ENCODE measurements at places on chromosomes 2 and 18.

- DNase-seq: no peak
Measured at GRCh38 chr18:2537296-2537695, 34.0 kb downstream of the METTL4 start.

DNA sequence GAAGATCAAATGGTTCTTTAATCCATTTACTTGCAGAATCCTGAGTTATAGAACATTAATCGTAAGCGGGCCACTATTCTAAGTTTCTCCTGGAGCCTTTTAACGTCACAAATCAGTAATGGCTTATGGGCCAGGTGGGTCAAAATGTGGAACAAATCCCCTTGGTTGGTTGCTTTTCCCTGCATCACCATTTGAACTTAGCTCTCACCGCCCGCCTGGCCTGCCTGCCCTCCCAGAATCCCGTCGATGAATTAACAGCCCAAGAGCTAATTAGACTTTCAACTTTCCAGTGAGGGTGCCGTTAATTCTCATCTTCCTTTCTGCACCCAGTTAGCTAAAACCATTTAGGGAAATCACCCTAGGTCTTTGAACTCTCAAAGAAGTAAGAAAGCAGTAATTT is 205.5 kb downstream of the RNF152 start:
- no peak for DNase-seq

DNA sequence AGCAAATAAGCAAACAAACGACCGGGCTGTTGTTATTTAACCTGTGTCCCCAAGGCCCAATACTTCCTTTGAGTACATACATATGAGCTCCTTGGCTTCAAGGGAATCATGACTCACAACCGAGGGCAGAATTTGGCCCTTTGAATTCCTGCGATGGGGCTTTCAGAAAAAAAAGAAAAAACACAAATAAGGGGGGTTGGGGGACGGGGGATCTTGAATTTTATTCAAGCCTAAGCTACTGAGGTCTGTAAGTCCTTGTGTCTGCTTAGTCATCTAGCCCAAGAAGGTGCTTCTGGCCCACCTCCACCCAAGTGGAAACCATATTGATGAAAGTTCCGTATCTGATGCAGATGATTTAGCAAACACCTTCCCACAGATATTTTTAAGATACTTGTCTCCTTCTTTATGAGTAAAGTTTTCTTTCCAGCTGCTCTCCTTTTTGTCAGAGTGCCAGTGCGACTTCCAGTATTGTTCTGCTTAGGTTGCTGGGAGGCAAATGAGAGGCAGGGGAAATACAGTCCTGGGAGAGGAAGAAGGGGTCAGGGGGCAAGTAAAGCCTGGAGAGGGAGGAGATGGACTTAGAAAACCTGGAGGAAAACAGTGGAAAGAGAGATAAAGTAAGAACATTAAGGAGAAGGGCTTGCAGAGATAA is 169.6 kb downstream of the ZEB2 start:
- no peak for DNase-seq

DNA sequence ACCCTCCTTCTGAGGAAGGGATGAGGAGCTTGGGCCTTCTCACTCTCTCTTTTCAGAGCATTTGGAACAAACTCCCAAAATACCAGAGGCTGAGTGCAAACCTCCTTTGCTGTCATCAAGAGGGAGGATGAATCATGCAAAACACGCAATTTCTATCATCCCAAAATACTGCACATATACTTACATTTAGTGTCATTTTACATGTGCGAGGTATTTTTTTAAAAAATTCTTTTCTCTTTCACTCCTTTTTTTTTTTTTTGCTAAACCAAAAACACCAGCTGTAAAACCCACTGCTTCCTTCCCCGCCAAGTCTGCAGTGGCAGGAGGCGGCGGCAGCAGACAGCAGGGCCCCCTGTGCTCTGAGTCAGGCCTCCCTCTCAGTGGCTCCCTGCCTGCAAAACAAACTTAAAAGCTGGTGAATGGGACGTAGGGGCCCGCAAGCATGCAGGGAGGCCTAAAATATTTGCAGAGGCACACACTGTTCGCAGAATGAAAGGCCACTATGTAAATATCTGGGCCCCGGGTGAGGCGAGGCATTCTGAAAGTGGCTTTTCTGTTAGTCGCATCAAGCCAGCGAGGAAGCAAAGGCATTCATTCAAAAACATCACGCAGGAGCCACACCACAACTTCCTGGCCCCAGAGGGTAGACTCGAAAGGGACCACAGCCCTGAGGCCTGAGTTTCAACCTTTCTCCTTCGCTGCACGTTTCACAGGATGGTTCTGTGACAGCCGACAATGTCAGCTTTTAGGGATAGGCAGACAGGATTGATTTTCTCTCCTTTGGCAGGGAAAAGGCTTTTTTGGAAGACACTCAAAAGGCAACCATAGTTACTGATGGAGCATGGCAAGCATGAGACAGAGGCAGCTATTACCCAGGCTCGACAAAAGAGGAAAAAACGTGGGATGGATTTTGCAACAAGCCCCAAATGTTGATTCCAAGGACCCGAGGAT is 73.4 kb downstream of the ACTR2 start:
- peak; percentile 46 for DNase-seq

DNA sequence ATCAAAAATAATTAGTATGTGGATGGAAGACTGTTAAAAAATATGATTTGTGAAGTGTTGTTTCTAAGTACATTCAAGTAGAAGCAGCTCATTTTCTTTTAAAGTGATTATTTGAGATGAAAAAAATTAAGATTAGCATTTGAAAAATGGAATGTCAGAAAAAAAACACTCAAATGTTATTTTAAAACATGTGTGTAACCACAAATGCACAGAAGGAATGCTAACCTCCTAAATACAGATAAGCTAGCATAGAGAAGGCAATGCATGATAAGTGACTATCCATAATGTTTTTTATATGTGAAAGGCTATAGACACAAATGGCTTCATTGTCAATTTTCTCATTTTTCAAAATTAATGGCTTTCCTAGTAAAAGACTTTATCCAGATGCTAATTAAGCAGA is 198.9 kb downstream of the NYAP2 start:
- no peak for DNase-seq

GRCh38 chr2:47488870-47489584 is 86.1 kb downstream of the MSH2 start:
- DNase-seq: no peak

GRCh38 chr2:144515696-144516410 is 4.1 kb downstream of the ZEB2 start:
- no peak for DNase-seq

DNA sequence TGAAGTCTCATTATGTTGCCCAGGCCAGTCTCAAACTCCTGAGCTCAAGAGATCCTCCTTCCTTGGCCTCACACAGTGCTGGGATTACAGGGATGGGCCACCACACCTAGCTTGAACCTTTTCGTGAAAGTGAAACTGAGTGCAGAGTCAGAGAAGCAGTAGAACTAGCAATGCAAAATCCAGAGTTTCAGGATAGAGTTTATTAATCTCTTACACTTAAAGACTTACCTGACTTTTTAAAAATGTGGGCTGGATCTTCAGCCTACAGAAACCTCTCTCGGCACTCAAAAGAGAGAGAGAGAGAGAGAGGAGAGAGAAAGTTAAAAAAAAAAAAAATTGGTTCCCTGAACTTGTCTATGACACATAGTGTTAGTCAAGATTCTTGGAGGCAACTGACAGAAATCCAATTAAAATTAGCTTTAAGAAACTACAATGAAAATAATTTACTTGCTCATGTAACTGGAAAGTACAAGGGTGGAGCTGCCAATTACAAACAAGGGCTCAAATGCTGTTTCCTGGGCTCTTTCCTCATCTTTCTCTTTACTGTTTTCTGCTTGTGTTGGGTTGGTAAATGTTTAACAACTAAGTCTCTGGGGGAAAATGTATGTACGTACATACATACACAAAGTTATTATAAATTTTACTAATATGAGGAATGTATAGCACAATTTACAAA is 98.1 kb upstream of the CERS6 start:
- DNase-seq: no peak

DNA sequence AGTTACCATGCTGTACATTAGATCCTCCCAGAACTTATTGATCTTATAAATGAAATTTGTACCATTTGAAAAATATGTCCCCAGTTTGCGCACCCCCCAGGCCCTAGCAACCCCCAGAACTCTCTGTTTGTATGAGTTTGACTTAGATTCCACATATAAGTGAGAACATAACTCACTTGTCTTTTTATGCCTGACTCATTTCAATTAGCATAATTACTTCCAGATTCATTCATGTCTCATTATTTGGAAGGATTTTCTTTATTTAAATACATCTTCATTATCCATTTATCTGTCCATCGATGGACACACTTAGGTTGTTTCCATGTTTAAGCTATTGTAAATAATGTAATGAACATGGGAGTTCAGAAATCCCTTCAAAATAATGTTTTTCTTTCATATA is 705.9 kb downstream of the CCDC85A start:
- DNase-seq: no peak

DNA sequence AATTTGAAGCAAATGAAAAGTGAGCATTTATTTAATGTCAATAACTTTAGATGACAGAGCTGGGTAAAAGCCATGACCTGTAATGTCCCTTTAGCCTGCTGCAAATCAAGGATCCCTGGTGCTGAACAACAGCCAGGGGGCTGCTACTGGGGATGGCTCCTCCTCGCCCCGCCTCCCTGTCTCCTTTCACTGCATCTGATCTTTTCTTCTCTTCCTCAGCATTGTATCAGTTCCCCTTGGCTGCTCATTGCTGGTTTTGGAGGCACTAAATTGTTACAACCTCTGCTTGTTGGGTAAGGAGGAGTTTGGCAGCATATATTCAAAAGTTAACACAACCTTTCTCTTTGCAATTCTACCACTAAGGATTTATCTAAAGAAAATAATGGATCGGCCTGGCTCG is 236.3 kb upstream of the ID2 start:
- DNase-seq: no peak

DNA sequence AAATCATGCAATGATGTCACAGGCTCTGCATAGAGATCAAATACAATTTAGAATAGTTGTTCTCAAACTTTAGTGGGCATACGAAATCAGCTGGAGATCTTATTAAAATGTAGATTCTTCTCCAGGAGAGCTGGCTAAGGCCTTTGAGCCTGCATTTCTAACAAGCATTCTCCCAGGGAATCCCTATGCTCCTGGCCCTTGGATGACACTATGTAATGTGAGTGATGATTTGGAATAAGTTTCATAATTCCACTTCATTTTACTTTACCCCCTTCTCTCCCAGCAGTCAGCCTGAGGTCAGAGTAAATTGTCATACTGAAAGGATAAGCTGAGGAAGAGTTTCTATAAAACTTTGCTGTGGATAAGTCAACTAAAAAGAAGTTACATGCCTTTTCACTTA is 189.1 kb downstream of the UBE2E3 start:
- DNase-seq: no peak

GRCh38 chr2:67599561-67599960 is 202.4 kb downstream of the ETAA1 start:
- no peak for DNase-seq

DNA sequence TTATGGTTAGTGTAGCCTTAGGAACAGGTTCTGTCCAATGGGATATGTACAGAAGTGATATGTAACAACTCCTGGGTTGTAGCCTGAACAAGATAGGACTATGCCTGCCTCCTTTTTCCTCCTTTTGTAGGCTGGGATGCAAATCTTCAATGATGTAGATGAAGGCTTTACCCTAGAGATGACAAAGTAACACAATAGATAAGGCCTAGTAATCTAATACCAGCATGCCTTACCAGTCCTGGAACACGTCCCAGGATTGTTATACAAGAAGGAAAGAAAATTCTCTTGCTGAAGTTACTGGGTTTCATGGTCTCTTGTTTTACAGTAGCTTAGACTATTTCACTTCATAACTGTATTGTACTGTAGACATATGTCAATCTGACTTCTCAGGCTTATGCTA is 192.1 kb downstream of the OTX1 start:
- no peak for DNase-seq

DNA sequence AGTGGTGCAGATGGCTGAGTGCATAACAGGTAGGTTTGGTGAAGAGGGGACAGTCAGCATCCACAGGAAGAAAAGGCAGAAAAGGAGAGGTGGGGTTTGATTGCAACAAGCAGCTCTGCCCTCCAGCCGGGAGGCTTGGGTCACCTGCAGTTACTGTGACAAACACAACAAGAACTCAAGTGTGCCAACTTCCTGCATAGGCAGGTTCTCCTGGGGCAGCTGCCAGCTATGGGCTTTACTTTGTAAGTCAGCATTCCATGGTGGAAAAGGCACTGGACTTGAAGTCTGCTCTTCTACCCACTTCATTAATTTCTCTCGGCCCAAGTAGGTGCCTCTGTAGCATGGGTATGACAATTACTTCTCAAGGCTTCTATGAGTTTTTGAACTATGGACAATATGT is 98.9 kb downstream of the MYT1L start:
- DNase-seq: no peak

DNA sequence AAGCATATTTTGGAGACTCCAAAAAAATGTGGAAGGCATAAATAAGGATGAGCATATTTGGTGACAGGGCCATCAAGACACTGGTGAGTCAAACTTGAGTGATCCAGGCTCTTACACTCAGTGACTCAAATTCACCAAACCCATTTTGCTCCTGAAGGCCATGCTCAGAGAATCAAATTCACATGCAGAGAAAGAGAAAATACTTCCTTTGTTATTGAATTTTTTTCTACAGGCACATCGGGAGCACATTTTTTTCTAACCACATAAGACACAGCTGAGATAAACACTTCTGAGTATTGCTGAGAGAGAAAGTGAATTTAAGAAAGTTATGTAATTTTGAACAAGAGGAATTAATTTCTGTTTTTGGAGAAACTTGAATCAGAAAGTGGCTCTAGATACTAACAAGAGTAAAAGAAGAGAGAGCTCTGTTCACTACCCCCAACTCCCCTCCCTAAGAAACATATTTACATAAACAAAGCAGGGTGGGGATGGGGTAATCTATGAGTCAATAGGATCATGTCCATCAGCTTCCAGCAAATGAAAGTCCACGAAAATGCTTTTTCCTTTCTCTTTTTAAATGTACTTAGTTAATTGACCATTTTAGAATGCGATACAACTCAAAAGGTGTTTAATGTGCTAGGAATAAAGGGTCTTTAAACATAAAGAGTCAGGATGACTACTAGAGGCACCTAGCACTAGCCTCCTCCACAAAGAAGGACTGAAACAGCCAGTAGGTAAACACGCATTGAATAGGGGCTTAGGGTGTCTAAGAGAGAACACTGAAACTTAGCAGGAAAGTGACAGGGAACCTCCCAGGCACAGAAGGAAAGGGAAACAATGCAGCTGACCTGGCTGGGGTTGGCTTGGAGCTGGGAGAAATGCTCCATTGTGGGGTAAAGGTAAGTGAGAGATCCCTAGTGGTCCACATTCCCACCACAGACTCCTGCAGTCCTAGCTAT is 152.3 kb downstream of the KCNE4 start:
- DNase-seq: no peak

DNA sequence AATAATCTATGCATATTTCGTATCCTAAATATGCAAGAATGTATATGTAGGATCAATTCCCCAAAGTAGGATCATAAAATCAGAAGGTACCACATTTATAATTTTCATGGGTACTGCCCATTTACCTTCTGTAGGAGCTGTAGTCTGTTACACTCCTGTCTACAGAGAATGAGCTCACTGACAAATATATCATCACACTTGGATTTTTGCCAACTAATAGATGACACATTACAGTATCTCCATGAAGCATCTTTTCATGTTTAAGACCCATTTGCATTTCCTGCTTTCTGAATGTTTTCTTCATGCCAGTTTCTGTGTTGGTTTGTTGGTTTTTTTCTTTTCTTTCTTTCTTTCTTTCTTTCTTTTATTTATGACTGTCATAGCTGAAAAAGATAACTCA is 70.9 kb upstream of the EML6 start:
- no peak for DNase-seq

GRCh38 chr18:77177009-77177408 is 44.4 kb upstream of the MBP start:
- DNase-seq: no peak
